ENCODE measurements at places on chromosomes 1 and 21.

GRCh38 chr1:165439330-165439729 lies 5.6 kb downstream of the RXRG start:
- no peak for DNase-seq

GRCh38 chr1:226422478-226422877 lies 14.6 kb upstream of the PARP1 start:
- DNase-seq: no peak

- no peak for DNase-seq
These were observed 43.0 kb downstream of the MACO1 start for GRCh38 chr1:25473653-25474225.

- no peak for DNase-seq
These were observed 121.0 kb upstream of the UBE2U start for GRCh38 chr1:64082459-64082858.

DNA sequence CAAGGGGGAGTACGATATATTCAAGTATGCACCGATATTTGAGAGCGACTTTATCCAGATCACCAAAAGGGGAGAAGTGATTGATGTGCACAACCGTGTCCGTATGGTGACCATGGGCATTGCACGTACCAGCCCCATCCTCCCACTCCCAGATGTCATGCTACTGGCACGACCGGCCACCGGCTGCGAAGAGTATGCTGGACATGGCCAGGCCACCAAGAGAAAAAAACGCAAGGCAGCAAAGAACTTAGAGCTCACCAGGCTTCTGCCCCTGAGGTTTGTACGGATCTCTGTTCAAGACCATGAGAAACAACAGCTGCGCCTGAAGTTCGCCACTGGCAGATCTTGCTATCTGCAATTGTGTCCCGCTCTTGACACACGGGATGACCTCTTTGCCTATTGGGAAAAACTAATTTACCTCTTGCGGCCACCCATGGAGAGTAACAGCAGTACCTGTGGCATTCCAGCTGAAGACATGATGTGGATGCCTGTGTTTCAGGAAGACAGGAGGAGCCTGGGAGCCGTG lies 16.5 kb downstream of the ATF3 start:
- no peak for DNase-seq
